IMR-90 (cell line): ENCODE measurements at places on chromosomes 4 and X.

GRCh38 chr4:8577972-8578371 is 2.2 kb upstream of the GPR78 start:
- DNase-seq, result no peak

- DNase-seq, result no peak
These were observed 8.2 kb upstream of the GPR78 start for GRCh38 chr4:8571702-8572685.

DNA sequence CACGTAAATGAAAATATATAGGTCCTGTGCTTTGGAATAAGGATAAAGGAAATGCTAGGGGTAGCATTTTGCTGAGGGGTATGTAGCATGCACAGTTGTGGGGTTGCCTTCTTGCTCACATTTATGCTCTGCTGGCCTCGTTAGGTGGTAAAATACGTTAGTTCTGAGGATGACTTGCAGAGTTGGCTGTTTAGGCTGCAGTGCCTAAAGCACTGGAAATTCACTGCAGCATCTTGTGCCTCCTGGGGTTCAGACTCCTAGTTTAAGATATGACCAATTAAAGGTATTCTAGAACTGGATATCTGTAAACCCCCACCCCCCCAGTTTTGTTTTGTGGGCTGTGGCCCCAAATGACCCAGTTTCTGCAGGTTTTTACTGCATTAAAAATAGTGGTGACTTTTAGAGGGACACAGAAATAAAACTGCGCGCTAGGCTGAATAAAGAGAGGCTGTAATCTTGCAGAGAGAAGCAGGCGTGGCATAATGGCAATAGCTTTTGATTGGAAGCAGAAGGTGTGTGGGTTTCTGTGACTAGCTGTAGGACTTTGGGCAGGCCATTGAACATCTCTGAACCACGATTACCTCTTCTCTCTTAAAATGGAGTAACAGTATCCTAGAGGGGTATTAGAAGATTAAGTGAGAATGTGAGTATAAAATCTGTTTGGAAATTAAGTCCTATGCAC is 79.3 kb downstream of the REPS2 start:
- no peak for DNase-seq

- peak; percentile 70 for DNase-seq
These were observed 160.8 kb downstream of the SOWAHB start for GRCh38 chr4:76737180-76737579.

GRCh38 chr4:147078362-147078761 is 132.7 kb upstream of the TTC29 start:
- no peak for DNase-seq

GRCh38 chr4:88033309-88033708 is 25.9 kb downstream of the PKD2 start:
- DNase-seq, result peak; percentile 72

DNA sequence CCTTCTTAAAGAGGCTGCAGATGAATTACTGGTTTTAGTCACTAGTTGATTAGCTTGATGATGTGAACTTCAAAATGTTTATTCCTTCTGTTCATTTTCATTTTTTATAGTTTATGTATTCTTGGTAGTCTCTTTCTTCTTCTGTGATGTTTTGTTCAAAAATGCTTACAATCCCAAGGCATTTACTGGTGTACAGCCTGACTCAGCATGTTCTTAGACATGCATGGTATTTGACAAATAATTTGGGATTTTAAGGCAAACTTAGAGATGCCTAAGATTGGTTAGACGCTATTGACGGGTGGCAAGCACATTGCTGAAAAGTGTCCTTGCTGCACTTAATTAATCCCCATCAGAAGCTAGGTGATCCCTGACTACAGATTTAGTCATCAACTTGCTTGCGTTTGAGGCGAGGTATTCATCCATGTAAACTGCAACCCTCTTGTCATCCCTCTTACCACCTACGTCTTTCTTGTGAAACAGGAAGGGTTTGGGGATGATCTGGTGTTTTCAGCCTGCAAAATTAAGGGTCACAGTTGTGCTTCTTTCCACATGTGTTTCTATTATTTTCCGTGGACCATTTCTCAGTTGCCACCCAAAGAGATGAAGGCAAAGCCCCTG is 331.8 kb downstream of the DKK2 start:
- DNase-seq, result no peak

DNA sequence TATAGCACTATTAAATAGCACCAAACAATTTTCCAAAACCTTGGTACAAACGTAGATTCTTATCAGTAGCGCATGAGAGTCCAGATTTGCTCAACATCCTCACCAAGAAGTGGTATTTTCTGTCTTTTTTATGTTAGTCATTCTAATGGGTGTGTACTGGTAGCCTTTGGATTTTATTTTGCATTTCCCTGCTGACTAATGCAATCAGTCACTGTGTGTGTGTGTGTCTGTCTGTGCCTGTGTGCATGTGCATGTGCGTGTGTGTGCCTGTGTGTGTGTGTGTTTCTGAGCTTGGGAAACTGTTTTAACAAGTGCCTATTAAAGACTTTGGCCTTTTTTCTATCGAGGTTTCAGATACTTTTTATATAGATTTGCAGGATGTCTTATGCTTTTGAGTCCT is 82.2 kb upstream of the MAGEA10 start:
- no peak for DNase-seq

GRCh38 chr4:74631338-74631737 is 163.0 kb downstream of the BTC start:
- no peak for DNase-seq

GRCh38 chr4:54091637-54092404 is 8.1 kb upstream of the GSX2 start:
- DNase-seq, result peak; percentile 70

- DNase-seq, result peak; percentile 31
These were observed 27.9 kb upstream of the PRPS1 start for GRCh38 chrX:107600366-107600765.

DNA sequence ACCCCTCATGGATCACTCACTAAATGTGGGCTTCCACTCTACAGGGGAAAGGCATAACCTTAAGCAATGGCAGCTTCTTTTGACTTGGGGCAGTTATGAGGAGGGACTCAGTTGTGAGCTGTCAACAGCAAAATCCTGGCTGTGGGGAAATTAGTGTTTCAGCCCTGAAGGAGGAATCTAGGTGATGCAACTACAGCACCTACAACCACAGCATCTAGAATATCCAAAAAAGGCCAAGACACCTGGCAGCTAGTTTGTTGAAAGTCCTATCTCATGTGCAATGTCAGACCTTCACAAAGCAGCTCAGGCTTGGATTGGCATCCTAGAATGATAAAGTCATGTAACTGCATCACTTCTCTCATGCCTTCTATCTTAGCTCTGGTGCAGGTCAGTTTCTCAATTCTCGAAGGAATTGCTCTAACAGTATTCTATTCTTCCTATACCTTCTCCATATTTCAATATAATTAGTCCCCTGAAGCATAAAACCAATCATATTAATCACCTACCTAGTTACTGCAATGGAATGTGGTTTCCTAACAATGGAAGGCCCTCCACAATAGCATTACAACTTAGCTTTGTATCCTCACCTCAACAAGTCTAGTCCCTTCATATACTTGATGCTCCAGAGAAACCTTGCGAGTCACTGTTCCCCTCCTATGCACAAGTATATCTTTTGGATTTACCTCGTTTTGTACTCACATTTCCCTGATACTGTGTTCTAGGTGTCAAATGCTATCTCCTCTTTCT is 5.5 kb upstream of the ANTXR2 start:
- DNase-seq, result no peak

DNA sequence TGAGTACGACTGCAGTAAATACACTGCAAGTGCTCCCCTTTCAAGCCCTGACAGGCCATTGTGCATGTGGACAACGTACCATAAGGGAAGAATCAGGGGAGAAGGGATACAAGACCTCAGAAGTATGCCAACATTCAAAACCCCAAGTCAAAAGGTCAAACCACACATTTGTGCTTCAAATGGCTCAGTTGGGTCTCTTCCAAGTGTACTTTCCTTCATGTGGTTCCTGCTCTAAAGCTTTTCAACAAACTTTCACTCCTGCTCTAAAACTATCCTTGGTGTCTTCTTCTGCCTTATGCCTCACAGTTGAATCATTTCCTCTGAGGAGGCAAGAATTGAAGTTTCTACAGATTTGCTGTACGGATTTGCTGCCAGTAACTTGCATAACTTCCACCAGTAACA is 305.7 kb upstream of the SLIT2 start:
- peak; percentile 97 for DNase-seq

GRCh38 chrX:82675104-82675503 is 833.0 kb upstream of the POU3F4 start:
- no peak for DNase-seq

DNA sequence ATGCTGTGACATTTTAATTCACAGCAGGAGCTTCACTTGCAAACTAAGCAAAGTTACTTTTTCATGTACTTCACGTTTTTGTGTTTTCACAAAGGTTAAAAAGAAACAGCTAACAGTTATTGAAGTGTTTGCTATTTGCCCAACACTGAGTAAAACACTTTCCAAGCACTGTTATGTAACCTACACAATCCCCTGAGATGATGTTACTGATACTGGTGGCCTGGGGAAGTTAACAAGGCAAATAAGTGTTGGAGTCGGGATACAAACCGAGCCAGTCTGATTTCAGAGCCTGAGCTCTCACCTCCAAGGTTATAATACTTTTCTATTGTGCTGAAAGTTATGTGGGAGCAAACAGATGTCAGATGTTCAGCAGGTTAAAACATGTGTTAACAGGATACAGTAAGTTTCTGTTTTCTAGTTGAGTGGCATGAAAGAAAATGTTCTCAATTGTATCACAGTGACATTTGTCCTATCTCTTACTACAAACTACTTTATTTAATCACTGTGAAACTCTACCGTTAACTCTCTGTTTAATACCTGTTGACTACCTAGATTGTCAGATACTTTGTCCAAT is 3.9 kb upstream of the CXCL13 start:
- no peak for DNase-seq

- DNase-seq, result no peak
These were observed 12.2 kb downstream of the ITIH6 start for GRCh38 chrX:54785901-54786300.

GRCh38 chr4:128177498-128177897 is 110.1 kb downstream of the PGRMC2 start:
- DNase-seq, result no peak

- DNase-seq, result no peak
These were observed 34.8 kb downstream of the KLHL5 start for GRCh38 chr4:39096847-39097246.

DNA sequence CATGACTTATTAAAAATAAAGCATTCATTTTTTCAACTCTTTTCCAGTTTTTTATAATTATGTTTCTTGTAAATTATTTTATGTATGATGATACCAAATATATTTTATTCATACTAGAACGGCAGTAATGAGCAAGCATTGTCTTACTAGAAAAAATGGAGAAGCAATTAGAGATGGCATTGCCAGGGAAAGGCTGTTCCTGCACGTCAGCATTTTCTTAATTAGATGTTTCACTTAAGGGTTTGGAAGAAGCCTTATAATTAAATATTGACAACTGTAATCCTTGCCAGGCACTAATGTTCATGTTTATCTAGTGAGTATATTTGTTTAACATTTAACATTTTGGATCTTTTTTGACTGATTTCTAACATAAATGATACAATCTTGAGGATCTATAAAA is 16.6 kb downstream of the FAM149A start:
- no peak for DNase-seq

DNA sequence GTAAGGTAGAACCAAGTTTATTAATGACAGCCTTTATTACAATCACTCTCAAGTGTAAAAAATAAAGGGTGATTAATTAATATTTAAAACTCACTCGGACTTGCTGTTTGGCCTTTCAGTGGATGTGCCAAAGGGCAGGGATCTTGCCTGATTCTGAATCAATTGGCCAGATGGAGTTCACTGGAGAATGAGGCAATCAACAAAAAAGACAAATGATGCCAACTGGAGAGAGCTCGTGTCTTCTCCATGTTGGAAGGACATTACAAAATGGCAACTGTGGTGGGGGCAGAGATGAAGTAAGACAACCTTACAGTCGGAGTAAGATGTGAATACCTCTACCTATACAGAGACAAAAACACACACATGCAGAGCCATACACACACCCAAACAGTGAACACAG is 188.0 kb downstream of the TSPAN5 start:
- DNase-seq, result no peak

DNA sequence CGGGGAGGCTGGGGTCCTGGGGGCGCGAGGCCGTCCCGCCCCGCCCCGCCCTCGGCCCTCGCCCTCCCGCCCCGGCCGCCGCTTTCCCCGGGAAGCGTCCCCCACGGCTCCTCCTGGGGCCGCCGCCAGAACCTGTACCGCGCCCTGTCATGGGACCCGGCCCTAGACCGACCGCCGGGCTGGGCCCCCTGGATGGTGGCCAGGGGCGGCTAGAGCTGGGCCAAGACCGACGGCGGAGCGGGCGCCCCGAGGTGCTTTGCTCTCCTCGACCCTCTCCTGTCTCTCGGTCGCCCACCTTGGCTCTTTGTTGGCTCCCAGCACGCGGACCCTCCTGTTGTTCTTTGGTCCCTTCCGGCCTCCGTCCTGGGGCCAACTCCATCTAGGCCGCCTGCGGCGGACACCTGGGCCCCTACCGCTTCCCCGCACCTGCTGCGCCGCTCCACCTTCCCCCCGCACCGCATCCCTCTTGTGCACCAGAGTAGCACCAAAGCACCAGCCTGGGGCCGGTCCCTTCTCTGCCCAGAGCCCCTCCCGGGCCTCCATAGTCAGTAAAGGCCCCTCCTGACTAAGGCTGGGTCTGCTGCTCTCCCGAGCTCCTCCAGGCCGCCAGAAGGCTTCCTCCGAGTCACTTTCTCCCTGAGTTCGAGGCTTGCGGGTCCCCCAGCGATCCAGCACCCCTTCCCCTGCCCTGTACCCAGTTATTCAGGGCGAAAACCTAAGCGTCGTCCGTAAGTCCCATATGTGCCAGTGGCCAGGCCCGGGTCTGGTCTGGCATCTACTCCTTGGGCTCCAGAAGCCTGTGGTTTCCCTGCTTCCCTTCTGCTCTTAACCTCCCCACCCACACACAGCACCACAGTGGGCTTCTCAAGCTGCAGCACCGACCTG is 587 bp downstream of the TACC3 start:
- no peak for DNase-seq

GRCh38 chr4:27066591-27066990 is 205.9 kb downstream of the STIM2 start:
- DNase-seq, result no peak

- no peak for DNase-seq
These were observed 33.7 kb downstream of the ASB9 start for GRCh38 chrX:15236146-15236545.

DNA sequence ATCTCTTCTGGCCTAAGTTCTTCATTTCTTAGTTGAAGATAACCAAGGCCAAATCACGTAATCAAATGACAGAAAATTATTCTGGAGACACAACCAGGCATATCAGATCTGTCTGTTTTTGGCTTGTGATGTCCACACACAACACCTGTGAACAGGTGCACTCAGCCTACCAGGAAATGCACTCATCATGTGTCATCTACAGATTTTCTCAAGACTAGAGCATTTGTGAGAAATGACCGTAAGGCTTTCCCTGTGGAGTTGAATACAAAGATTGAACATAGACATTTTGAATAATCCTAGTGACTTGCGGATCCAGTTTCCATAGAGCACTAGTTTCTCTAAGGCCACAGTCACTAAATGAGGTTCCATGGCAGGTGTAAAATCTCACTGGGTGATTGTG is 26.7 kb upstream of the CXCL8 start:
- no peak for DNase-seq

- no peak for DNase-seq
These were observed 88.5 kb downstream of the KIT start for GRCh38 chr4:54746218-54746617.

GRCh38 chr4:102061133-102061532 is 270.6 kb downstream of the BANK1 start:
- no peak for DNase-seq
